ENCODE measurements at places on chromosomes 6 and 20.

DNA sequence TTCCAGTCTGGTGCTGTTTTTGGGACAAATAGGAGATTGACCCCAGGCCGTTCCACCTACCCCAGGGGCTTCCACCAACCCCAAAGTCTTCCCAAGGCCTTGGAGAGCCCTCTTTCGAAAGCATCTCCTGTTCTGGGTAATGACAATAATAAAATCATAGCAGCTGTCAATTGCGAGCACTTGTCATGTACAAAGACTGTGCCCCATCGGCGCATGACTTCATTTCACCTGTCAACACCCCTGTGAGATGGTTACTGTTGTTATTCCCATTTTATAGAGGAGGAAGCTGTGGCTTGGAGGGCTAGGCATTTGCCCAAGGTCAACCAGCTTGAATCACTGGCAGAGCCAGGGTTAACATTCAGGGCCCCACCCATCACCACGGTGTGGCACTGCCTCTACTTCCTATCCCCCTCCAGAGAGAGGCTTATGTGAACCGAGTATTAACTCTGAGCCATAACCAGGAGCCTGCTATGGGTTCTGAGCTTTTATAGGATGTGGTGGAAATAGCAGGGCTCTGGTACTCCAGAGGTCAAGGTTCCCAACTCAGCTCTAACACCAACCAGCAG is 51.2 kb downstream of the HNF4A start:
- DNase-seq, result no peak

GRCh38 chr6:3806169-3806922 is 42.8 kb upstream of the FAM50B start:
- no peak for DNase-seq

DNA sequence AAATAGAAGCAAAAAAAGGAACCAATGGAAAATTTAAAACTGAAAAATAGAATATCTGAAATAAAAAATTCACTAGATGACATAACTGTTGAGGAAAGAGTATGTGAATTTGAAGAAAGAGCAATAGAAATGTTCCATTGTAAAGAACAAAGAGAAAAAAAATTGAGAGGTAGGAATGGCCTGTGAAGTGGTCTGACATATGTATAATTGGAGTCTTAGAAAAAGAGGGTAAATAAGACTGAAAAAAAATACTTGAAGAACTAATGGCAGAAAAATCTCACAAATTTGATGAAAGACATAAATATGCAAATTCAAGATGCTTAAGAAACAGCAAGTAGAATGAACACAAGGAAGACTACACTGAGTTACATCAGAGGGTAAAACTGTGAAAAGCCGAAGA is 93.4 kb downstream of the QKI start:
- DNase-seq, result no peak

- no peak for DNase-seq
Observed at GRCh38 chr6:128111096-128111495, 210.2 kb upstream of the THEMIS start.

DNA sequence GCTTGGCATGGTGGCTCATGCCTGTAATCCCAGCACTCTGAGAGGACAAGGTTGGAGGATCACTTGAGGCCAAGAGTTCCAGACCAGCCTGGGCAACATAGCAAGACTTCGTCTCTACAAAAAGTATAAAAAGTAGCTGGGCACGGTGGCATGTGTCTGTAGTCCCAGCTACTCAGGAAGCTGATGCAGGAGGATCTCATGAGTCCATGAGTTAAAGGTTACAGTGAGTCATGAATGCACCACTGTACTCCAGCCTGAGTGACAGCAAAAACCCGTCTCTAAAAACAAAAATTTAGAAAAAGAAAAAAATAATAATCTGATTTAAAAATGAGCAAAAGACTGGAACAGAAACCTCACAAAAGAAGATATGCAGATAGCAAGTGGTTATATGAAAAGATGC is 279.7 kb downstream of the RNGTT start:
- no peak for DNase-seq

GRCh38 chr20:61118429-61119224 is 133.4 kb upstream of the CDH4 start:
- no peak for DNase-seq

DNA sequence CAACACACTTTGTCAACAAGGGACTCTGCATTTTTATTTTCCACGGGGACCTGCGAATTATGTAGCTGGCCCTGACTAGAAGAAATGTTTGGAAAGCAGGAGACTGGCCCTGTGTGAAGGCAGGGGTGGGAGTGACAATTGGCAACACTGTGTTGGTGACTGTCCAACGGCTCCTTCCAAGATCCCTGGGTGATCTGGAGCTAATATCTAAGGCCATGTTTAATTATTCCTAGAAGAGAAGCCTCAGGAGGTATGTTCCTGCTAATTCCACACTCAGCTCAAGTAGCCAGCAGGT is 13.7 kb downstream of the SLC22A23 start:
- no peak for DNase-seq

DNA sequence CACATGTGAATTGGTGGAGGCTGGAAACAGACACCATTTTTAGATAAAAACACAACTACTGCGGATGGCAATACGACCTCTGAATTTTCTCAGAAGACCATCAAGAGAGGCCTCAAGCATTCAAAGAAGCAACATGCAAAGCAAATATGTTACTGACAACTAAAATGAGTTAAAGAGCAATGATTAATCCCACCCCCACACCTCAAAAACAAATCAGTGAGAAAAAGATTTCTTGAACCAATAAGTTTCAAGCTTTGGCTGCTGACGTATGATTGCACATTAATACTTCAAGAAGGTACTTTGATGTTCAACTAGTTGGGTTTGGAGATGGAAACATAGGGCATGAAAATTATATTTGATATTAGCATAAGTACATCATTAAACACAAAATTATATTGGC is 982 bp downstream of the MMUT start:
- DNase-seq, result no peak

GRCh38 chr20:5195655-5196054 is 68.8 kb downstream of the CDS2 start:
- DNase-seq, result no peak

GRCh38 chr6:16623029-16623653 is 138.1 kb downstream of the ATXN1 start:
- DNase-seq, result no peak

DNA sequence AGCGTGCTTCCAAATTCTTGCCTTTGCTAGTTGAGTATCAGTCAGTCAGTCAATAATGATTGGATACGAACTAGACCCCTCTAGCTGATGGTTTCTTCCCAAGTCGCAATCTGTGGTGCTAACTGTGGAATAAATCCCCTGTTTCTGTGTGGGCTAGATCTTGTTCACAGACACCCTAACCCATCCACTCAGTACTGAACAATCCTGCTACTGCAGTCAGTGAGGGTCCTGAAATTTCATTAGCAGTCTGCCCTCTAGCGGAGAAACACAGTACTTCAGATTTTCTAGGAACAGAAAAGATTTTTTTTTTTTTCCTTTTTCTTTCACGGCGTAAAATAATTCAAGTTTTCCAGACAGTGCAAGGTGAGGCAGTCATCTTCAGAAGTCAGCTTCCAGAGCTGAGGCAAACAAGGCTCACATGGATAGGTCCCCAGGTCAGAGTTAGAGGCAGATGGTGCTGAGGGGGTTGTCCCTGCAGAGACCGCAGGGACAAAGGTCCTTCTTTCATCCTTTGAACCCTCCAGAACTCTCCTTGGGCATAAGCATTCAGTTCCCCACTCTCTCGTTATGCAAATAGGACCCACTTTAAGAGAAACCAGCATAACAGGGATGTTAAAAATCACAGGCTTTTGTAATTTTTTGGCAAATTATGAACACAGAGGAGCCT is 119.6 kb downstream of the SCML4 start:
- no peak for DNase-seq

GRCh38 chr6:99745651-99746050 is 139.0 kb downstream of the PRDM13 start:
- DNase-seq, result no peak

DNA sequence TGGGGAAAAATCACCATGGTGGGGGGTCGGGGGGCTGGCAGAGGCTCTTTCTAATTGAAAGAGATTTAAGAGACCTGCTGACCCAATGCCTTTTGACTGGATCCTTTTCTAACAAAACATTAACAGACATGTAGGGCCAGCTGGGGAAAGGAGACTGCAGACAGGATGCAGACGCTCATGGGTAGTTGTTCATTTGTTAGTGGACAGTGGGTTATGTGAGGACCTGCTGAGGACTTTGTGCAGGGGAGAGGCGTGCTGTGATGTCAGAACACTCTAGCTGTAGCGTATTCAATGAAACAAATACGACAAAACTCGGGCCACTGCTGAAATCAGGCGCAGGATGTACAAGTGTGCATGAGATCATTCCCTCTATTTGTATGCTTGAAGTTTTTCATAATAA is 1.2 kb downstream of the IP6K3 start:
- DNase-seq, result no peak

- no peak for DNase-seq
Observed at GRCh38 chr6:166152660-166153059, 15.0 kb downstream of the TBXT start.

GRCh38 chr6:159450815-159451465 is 242.1 kb downstream of the SOD2 start:
- no peak for DNase-seq

- no peak for DNase-seq
Observed at GRCh38 chr6:75183099-75183541, 22.7 kb downstream of the COL12A1 start.

Measured in activated CD4-positive, alpha-beta T cell treated with anti-CD3 and anti-CD28 coated beads for 24 hours (primary cell).